ENCODE measurements at places on chromosomes 16 and 17.

GRCh38 chr17:1390432-1391367, 9.3 kb downstream of the YWHAE start:
- peaks cover 38% of the 10 kb centered on the region for H3K4me1 ChIP-seq
- peaks cover 13% of the 10 kb centered on the region for H3K36me3 ChIP-seq
- peak overlapping the region; percentile 18 for H3K4me3 ChIP-seq

GRCh38 chr16:2214719-2214968, at the start of gene PGP:
Gene PGP, minus strand, starts transcription at chr16:2214840. Its CDS starts 63 bp downstream, at chr16:2214777.
- peak within 1 kb of the TSS; percentile 82 for H3K27ac ChIP-seq
- H3K4me1 ChIP-seq, result peaks cover 18% of the 10 kb centered on the region
- peaks cover 2% of the 10 kb centered on the region for H3K36me3 ChIP-seq
- no peaks in the 10 kb centered on the region for H3K27me3 ChIP-seq
- peak within 1 kb of the TSS; percentile 84 for H3K4me3 ChIP-seq

GRCh38 chr16:31428638-31429247, 583 bp upstream of the COX6A2 start:
- no peak overlapping the region for H3K27ac ChIP-seq
- H3K4me1 ChIP-seq, result peaks cover 36% of the 10 kb centered on the region
- no peak for DNase-seq
- H3K4me3 ChIP-seq, result peak overlapping the region; percentile 5

GRCh38 chr16:56350491-56351405, 74.6 kb downstream of the AMFR start:
- H3K4me1 ChIP-seq, result peaks cover 5% of the 10 kb centered on the region
- no peak overlapping the region for H3K4me3 ChIP-seq
- no peak for DNase-seq
- no peaks in the 10 kb centered on the region for H3K36me3 ChIP-seq
- H3K27me3 ChIP-seq, result no peaks in the 10 kb centered on the region

DNA sequence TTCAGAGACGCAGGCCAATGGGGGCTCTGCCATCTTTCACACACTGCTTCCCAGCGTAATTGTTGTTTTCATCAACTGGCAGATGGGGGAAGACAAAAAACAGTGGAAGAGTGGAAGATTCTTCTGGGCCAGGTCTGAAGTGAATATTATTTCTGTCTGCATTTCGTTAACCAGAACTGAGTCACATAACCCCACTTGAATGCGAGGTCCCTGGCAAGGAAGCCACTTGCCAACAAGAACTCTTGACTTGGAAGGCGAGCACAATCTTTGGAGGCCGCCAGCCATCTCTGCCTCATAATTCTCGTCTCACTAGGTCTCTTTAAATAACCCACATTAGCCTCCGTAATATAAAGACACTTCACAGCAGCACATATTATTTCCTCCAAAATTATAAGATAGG, 75.4 kb downstream of the CYB561 start:
- no peaks in the 10 kb centered on the region for H3K4me1 ChIP-seq
- no peaks in the 10 kb centered on the region for H3K36me3 ChIP-seq
- no peak overlapping the region for H3K27ac ChIP-seq

- H3K27me3 ChIP-seq, result no peaks in the 10 kb centered on the region
- H3K4me3 ChIP-seq, result no peak overlapping the region
- H3K27ac ChIP-seq, result no peak overlapping the region
- H3K4me1 ChIP-seq, result peaks cover 4% of the 10 kb centered on the region
- DNase-seq, result peak; percentile 19
Measured at GRCh38 chr16:60166-60565, 6.5 kb downstream of the SNRNP25 start.

DNA sequence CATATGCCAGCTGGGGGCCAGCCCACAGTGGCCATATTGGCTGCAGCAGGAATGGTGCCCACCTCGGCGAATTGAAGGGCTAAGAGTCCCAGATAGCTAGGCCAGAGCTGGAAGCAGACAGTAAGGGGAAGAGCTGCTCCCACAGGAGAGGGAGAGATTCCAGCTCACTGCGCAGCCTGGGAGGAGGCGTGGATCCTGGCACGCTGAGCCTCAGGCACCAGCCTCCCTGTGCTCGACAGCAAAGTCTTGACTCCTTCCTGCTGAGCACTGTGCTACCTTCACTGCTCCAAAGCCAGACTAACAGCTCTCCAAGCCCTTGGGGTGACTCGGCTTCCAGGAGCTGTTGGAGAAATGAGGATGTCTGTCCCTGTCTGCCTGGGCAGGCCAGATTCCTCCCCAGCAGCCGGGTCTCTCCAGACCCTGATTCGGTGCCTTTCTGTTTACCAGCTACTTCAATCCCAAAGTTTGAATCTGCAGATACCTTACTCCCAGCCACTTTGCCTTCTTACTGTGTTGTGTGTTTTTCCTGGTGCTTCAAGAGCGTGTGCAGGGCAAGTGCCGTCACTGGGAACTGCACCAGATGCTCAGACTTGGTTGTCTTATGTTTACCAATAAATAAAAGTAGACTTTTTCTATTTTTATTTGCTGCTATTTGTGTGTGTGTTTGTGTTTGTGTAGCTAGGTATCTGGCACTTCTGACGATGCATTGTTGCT, 9.1 kb downstream of the CBX2 start:
- no peak overlapping the region for H3K4me3 ChIP-seq
- H3K36me3 ChIP-seq, result no peaks in the 10 kb centered on the region
- H3K27me3 ChIP-seq, result peaks cover 45% of the 10 kb centered on the region
- H3K27ac ChIP-seq, result no peak overlapping the region
- peaks cover 1% of the 10 kb centered on the region for H3K4me1 ChIP-seq
- no peak for DNase-seq

DNA sequence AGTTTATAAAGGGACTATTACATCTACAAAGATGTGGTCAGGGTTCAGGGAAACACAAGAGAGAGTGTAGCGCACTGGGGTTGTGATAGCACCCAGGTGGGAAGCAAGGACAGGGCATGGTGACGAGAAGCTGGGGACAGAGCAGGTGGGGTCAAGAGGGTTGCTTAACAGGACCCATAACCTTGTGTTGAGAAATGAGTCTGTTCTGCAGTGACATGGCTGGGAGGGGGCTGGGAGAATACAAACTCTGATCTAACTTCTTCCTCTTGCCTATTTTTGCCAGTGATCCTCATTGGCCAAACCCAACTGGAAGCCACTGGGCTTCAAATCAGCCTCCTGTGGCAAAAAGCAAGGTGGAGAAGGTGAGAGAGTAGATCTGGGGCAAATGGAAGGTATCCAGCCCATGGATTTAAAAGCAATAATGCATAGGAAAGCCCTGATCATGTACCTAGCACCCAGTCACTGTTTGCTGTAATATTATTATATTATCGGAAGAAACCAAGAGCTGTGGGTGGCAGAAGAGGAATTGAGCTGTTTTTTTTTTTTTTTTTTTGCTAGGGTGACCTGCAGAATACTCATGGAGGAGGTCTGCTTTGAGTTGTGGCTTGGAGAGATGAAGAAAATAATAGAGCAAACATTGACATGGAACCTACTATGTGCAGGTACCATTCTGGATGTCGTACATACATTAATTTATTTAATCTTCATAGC, 76.9 kb upstream of the ZFHX3 start:
- no peak overlapping the region for H3K27ac ChIP-seq
- H3K36me3 ChIP-seq, result no peaks in the 10 kb centered on the region
- peaks cover 9% of the 10 kb centered on the region for H3K4me1 ChIP-seq
- H3K4me3 ChIP-seq, result no peak overlapping the region
- DNase-seq, result no peak
- H3K27me3 ChIP-seq, result no peaks in the 10 kb centered on the region

DNA sequence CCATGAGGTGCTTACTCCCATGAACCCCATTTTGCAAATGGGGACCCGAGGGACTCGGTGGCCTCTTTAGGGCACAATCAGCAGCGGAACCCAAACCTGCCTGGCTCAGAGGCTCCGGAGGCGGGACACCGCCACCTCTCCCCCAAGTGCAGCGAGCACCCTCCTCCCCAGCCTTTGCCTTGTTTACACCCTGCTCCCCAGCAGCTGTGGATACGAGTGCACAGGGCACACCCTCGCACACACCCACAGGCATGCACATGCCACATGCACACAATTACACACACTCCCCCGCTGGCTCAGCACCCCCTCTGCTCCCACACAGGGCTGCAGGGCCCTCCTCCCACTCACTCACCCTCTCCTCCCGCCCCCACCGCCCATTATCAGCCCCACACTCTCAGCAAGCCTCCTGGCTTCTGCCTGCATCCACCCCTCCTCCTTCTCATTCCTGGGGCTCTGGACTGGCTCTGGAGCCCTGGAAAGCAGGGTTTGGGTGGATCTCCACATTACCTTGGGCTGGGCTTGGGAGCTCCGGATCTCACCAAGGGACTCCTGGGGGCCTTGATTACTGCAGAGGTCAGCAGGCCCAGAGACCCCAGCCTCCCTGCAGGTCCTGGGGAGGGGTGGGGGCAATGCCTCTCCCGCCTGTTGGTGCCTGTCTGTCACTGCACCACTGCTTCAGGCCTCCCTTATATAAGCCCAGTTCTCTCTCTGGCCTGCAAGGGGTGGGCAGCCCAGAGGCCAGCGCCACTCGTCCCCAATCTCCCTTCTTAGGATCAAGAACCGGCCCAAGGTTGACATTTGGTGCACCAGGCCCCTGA, 6.4 kb downstream of the PDK2 start:
- H3K4me3 ChIP-seq, result no peak overlapping the region
- H3K27me3 ChIP-seq, result no peaks in the 10 kb centered on the region
- peaks cover 7% of the 10 kb centered on the region for H3K4me1 ChIP-seq
- no peaks in the 10 kb centered on the region for H3K36me3 ChIP-seq
- no peak overlapping the region for H3K27ac ChIP-seq

DNA sequence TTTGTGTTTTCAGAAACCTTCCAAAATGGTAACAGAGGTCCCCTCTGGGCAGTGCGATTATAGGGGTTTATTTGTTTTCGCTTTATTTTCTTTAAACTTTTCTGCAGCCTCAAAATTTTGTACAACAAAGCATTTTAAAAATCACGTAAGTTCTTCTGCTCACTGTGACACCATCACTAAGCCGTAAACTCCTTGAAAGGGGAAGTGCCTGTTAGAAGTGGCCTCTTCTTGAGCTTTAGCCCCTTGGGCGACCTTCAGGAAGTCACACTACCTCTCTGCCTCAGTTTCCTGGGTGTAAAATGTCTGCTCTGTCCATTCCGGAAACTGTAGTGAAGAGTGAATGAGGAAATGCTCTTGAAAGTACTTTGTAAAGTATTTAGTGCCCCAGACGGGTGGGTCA, 26.6 kb downstream of the ARHGAP27 start:
- no peaks in the 10 kb centered on the region for H3K27me3 ChIP-seq
- H3K36me3 ChIP-seq, result peaks cover 37% of the 10 kb centered on the region
- peaks cover 32% of the 10 kb centered on the region for H3K4me1 ChIP-seq
- no peak overlapping the region for H3K4me3 ChIP-seq
- no peak for DNase-seq

- DNase-seq, result no peak
- H3K4me1 ChIP-seq, result peaks cover 10% of the 10 kb centered on the region
- no peak overlapping the region for H3K27ac ChIP-seq
- H3K27me3 ChIP-seq, result peaks cover 11% of the 10 kb centered on the region
Measured at GRCh38 chr17:63976702-63977101, 4.0 kb upstream of the SCN4A start.

- H3K27ac ChIP-seq, result no peak overlapping the region
- H3K4me3 ChIP-seq, result no peak overlapping the region
- DNase-seq, result no peak
- H3K4me1 ChIP-seq, result peaks cover 45% of the 10 kb centered on the region
- no peaks in the 10 kb centered on the region for H3K27me3 ChIP-seq
- H3K36me3 ChIP-seq, result peaks cover 4% of the 10 kb centered on the region
Measured at GRCh38 chr17:68294196-68294555, 2.9 kb downstream of the ARSG start.

DNA sequence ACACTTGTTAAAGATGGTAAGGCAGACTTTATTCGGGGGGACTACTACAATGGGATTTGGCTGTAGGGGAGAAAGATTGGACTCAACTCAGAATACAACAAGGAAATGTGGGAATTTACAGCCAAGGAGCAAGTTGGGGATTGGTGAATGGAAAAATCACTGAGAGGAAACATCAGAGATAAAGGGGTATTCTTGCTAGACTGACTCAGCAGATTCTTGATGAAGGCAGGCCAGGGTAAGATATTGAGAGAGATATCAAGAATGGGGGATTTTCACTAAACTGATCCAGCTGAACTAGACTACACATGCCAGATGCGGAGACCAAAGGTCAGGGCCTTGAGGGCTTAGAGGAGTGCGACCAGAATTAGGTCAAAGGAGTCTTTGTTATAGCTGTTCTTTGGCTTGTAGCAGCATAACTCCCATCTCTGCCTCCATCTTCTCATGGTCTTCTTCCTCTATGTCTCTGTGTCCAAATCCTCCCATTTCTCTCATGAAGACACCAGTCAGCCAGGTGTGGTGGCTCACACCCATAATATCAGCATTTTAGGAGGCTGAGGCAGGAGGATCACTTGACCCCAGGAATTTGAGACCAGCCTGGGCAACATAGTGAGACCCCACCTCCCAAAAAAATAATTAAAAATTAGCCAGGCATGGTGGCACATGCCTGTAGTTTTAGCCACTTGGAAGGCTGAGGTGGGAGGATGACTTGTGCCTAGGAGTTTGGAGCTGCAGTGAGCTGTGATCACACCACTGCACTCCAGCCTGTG, 17.3 kb downstream of the CHD9NB start:
- no peak overlapping the region for H3K27ac ChIP-seq
- H3K36me3 ChIP-seq, result no peaks in the 10 kb centered on the region
- peaks cover 15% of the 10 kb centered on the region for H3K27me3 ChIP-seq
- H3K4me1 ChIP-seq, result no peaks in the 10 kb centered on the region
- DNase-seq, result no peak
- H3K4me3 ChIP-seq, result no peak overlapping the region

DNA sequence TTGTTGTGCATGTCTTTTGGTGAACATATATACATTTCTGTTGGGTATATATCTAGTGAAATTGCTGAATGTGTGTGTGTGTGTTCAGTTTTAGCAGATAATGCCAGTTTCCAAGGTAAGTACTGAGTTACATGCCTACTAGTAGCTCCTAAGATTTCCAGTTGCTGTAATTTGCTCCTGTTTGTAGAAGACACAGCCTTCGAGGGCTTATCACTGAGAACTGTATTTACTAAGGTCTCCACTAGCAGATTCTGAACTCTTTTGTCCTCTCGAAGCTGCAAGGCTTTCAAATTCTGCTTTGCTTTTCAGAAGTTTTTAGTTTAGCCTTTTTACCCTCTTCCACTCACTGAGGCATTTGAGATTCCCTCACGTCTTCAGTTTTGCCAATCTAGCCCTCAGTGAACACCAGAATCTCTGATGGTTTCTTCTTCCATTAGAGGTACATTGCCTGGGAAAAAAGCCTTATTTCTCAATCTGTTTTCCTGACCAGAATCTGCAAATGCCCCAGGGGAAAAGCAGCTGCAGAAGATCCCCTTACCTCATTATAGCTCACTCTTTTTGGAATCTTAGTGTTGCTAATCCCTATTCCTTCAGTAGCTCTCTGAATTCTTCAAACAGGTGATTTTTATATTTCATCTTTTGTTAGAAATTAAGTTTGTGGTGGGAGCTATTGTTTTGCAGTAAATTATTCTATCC, 52.9 kb downstream of the NF1 start:
- H3K4me3 ChIP-seq, result no peak overlapping the region
- H3K4me1 ChIP-seq, result peaks cover 3% of the 10 kb centered on the region
- peaks cover 5% of the 10 kb centered on the region for H3K36me3 ChIP-seq
- H3K27ac ChIP-seq, result no peak overlapping the region
- DNase-seq, result no peak
- H3K27me3 ChIP-seq, result no peaks in the 10 kb centered on the region
